ENCODE measurements at places on chromosomes 4 and X. TPM values are rescaled to one million over a fixed set of nuclear protein-coding genes. Genes with fewer than 3 reads are reported as not detected.

The ZCCHC18 gene
- total RNA-seq, result 0.23 TPM

The EXOC1L gene
- total RNA-seq, result not detected

The TRPC5OS gene
- not detected for total RNA-seq

GRCh38 chrX:12372111-12372510, 233.8 kb downstream of the FRMPD4 start:
- DNase-seq, result peak; percentile 84

DNA sequence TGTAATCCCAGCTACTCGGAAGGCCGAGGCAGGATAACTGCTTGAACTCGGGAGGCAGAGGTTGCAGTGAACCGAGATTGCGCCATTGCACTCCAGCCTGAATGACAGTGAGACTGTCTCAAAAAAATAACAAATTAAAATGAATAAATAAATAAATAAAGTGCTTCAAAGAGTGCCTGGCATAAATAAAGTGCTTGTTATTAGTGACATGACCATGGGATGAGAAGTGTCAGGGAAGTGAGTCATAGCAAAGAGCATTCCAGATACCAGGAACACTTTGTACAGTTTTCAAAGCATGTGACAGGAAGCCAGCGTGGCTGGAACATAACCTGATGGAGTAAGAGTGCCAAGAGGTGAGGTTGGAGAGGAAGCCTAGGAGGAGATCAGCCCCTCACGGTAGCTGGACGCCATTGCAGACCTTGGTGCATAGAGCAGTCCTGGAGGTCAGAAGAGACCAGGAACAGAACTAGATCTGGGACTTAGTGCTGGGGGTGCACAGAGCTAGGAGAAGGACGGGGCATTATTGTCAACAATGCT, 6.0 kb upstream of the WDR13 start:
- DNase-seq, result peak; percentile 55

Data from PC-3 (cell line).